ENCODE measurements at places on chromosomes 4 and X.
A peak's percentile ranks its signal among the peaks of the same experiment; 100 is the strongest.

DNA sequence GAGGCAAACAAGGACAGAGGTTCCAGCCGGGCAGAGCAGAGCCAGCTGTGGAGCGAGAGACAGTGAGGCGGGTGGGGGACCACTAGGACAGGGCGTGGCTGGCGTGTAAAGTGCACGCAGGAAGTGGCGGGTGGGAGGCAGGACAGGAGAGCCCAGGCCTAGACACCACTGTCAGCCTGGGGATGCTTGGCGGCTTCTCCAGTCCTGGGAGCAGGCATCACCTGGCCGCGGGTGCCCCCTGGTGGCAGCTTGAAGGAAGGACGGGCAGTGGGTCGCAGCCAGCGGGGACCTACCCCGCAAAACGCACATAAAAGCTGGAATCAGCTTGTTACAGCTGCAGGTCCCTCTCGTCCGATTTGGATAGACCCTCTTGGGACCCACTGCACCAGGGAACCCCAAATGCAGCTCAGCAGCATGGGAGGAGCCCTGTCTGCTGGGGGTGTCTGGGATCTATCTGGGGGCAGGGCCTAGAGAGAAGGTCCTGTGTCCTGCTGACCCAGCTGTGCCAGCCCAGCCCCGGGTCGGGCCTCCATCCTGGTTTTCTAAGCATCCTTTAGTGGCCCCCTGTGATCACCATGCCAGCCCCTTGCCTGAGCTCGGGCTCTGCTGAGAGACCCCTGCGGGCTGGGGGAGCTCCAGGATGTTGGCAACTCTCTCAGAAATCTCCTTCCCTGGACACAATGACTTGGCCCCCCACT is 57.7 kb downstream of the WFS1 start:
- DNase-seq, result peak; percentile 72

GRCh38 chrX:140507982-140508305 is 3.1 kb upstream of the SOX3 start:
- no peak for DNase-seq

DNA sequence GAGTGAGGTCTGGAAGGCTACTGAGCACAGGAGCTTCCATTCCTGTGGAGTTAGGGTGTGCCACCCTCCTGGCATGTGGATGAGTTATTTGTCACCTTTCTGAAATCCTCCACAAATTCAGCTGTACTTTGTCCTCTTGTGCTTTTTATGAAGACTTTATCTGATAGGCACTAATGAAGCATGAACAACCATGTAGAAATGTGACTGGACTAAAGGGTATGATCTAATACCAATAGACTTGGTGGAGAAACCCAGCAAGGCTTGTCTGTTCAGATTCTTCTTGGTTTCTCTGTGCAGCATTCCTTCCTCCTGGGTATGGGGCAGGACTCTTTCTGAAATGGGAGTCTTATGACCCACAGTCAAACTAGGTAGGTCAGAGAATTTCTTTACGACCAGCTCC is 9.6 kb downstream of the NBDY start:
- no peak for DNase-seq

GRCh38 chrX:34879346-34879745 is 63.2 kb upstream of the FAM47B start:
- DNase-seq, result no peak

- DNase-seq, result no peak
Observed at GRCh38 chrX:44705817-44706551, 137.8 kb upstream of the DUSP21 start.

GRCh38 chr4:14783011-14783877 is 219.0 kb upstream of the CPEB2 start:
- DNase-seq, result peak; percentile 45

GRCh38 chr4:114688059-114688458 is 89.5 kb downstream of the UGT8 start:
- DNase-seq, result peak; percentile 5

- DNase-seq, result peak; percentile 49
Observed at GRCh38 chr4:26893491-26893890, 32.9 kb downstream of the STIM2 start.

GRCh38 chrX:136165406-136165805 is 18.1 kb downstream of the FHL1 start:
- no peak for DNase-seq

GRCh38 chr4:144582105-144582850 is 63.7 kb upstream of the HHIP start:
- no peak for DNase-seq

- DNase-seq, result no peak
Observed at GRCh38 chr4:125796138-125796537, 481.4 kb downstream of the FAT4 start.

DNA sequence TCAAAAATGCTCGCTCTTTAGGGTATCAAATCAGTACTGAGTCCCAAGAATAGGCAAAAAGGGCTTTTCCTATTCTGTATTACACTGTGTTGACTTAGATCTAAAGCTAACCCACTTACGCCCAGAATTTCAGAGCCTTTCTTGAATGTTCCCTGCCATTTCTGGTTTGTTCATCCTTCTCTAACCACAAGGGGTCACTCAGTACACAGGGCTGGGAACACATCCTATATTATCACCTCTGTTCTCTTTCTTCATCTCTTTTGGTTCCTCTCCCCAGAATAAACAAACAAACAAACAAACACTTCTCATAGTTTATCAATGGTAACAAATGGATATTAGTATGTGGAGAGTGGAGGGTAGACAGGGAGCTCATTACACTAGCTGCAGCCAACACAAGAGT is 25.5 kb upstream of the MORC4 start:
- peak; percentile 13 for DNase-seq

DNA sequence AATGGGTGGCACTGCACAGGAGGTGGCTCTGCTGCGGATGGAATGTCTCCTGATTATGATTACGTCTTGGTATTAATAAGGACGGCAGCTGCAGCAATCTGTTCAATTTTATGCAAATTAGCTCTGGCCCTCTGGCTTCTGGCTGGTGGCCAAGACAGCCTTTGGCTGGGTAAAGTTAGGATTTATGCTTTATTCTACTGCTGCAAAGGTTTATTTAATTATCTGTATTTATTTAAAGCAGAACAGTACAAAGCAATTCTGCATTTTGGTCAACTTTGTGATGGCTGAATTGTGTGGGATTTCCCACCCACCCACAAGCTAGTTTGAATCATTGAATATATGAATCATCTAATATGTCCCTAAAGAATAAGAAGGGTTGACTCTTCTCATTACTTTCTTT is 745.6 kb upstream of the FAM241A start:
- peak; percentile 57 for DNase-seq

DNA sequence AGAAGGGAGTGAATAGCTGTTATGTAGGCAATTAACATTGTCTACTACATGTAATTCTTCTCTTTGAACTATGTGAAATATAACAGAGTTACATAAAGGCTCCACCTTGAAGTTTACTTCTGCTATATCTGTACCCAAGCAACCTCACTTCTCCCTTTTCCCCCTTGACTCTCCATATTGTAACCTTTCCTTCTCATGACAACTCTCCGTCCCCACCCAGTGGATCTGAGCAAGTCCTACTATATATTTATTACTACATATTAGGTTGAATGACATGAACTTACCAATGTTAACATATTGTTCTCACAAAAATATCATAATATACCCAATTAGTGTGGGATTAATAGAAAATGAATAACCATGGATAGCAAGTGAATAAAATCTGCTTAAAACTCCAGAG is 93.2 kb upstream of the ATP8A1 start:
- no peak for DNase-seq

DNA sequence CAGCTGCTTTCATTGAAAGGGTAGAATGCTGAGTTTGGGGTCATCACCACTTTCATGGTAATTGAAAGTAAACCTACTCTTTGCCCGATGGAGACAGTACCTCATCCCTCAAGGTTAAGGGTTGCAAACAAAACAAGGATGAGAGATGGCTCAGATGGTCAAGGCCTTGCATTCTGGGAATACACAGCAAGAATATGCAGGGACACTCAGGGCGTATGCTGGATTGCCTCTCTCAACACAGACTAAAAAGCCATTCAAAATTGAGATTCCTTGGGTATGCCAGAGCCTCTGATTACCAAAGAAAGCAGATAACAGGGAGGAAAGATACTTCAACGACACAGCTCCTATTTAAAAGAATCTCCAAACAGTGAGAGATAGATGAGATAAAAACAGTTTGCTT is 310.4 kb downstream of the ARAP2 start:
- DNase-seq, result no peak

DNA sequence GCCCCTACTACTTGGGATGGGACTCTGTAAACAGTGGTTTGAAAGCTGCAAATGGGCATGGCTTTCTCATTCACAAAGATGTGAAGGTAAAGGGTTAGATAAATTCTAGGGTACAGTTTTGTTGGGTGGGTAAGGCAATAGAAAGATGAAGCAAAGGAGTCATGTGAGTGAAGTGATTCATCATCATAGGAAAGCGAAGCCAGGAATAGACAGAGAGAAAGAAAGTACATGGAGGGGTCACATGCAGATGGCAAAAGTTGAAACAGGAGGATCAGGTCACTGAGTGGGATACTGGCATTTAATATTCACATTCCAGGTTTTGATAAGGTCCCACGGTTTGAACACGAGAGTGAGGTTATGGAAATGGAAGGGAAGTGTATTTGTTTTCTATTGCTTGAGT is 8.2 kb upstream of the ABCG2 start:
- DNase-seq, result no peak

GRCh38 chr4:39233114-39233513 is 50.8 kb downstream of the WDR19 start:
- DNase-seq, result no peak

DNA sequence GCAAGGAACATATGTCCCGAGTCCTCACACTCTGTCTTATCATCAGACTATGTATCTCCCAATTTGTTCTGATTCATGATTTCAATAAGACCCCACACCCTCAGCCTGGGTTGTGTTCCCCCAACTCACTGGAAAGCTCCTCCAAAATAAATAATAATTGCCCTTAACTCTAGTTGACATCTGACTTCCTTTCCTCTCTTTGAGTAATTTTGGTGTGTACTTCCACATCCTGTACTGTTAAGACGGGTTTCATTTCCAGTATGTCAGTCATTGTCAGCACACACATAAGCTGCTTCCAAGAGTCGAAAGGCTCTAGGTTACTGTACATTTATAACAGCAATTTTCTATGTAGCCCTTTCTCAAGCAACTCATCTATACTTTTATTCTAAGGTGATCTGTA is 52.2 kb upstream of the C1QTNF7 start:
- DNase-seq, result no peak

GRCh38 chrX:10636851-10637250 is 16.5 kb upstream of the MID1 start:
- DNase-seq, result no peak

- no peak for DNase-seq
Observed at GRCh38 chrX:2705046-2705832, 14.1 kb downstream of the CD99 start.

GRCh38 chr4:12105519-12105918 is 676.8 kb upstream of the HS3ST1 start:
- DNase-seq, result no peak

DNA sequence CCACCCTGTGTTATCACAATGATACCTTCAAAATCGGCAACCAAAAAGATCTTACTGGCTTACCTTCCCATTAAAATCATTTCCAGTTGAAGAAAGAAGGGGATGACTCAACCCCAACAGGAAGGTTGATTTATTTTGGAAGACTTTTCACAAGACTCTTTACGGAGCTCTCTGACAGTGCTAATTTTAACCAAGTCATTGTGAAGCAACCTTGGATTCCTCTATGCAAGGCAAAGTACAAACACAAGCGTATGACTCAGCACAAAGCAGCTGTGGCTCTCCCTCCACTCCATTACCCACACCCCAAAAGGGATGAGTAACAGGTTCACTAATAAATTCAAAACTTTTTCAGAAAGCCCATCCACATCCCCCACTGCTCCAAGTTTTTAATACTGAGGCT is 213.8 kb upstream of the FGF13 start:
- peak; percentile 84 for DNase-seq

GRCh38 chrX:1486749-1487361 is 34.1 kb upstream of the ASMTL start:
- no peak for DNase-seq

DNA sequence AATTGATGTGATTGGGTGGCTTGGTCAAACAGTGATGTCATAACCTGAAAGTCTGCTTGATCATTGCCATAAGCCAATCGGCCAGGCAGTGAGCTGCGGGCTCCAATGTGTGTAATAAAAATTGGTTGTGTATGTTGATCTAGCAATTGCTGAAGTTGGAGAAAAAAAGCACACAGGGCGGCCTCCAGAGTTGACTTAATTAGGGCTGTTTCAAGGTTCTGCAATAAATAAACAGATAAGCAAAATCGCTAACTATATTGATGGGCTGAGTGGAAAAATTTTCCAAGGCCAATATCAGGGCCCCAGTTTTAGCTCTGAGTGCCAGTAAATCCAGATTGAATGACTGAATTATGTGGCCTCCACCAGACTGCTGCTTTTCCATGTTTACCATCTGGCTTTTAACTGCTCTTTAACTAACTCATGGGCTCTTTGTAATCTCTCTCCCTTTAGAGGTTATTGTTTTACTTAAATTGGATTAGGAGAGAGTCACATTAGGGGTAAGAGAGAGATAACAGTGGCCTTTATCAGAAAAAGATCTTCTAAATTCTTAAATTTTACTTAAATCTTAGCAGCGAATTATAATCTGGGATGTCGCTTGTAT is 160.6 kb upstream of the WDFY3 start:
- DNase-seq, result no peak

GRCh38 chr4:82957045-82957444 is 53.6 kb downstream of the LIN54 start:
- no peak for DNase-seq

DNA sequence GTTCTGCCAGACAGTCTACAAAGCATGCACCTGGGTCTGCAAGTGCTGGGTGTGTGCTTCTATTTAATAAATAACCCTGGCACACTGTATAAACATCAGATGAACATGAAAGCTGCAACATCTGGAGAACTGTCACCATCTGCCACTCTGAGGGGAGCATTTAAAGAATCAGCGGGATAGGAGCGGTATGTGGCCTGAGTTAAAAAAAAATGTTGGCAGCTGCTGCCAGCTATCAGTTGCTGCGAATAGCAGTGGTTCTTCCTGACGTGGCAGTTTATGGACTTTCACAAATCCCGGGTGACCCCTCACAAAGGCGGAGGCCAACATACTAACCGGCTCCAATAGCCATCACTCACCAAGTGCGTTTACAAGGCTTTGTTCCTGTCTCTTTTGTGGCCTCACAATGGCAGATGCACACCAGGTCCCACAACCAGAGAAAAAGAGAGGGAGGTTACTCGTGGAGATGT is 95.1 kb downstream of the RASL11B start:
- DNase-seq, result peak; percentile 90

- DNase-seq, result no peak
Observed at GRCh38 chr4:41935652-41936021, 408 bp downstream of the TMEM33 start.

DNA sequence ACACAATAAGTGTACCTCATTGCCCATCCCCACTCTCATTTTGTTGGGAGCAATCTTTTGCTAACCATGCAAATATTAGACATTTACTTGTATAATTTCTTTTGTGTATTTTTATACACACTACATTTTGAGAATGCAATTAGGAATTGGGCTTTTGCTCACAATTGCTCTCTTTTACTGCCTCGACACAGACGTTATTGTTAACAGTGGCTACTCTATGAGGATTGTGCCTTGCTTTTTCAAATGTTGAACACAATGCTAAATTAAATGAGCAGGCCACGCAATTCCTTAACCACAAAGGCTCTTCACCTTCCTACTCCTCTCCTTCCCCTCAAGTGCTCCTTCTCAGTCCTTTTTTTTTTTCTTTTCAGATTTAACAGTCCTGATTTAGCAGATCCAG is 42.8 kb upstream of the HPF1 start:
- no peak for DNase-seq

Data from myocyte (in vitro differentiated cells).